ENCODE measurements at places on chromosomes 3 and 15. TPM values are rescaled to one million over a fixed set of nuclear protein-coding genes. Genes with fewer than 3 reads are reported as not detected.

The FETUB gene
- total RNA-seq: not detected

The MRPL3 gene
- 286 TPM for total RNA-seq

The CASR gene
- total RNA-seq: not detected

The GPR15 gene
- total RNA-seq: not detected

The ATXN7 gene
- 2.3 TPM for total RNA-seq

The PPIP5K1 gene
- total RNA-seq: 4.5 TPM

The SLC28A1 gene
- not detected for total RNA-seq

The TATDN2 gene
- 10.1 TPM for total RNA-seq

The GABRA5 gene
- total RNA-seq: 2.3 TPM

The ONECUT1 gene
- total RNA-seq: not detected

The RETNLB gene
- not detected for total RNA-seq

The NEK4 gene
- 27.3 TPM for total RNA-seq

The TLR9 gene
- total RNA-seq: not detected

The CDC25A gene
- 12.0 TPM for total RNA-seq

The MESP1 gene
- 4.7 TPM for total RNA-seq

The GPR171 gene
- total RNA-seq: not detected

The MLF1 gene
- total RNA-seq: 26.7 TPM

The TMEM40 gene
- total RNA-seq: not detected

The OR5H15 gene
- total RNA-seq: not detected

The AGTR1 gene
- total RNA-seq: 0.03 TPM

The UMPS gene
- 49.3 TPM for total RNA-seq

The NME9 gene
- 0.57 TPM for total RNA-seq

The IVD gene
- 50.4 TPM for total RNA-seq

The VEPH1 gene
- total RNA-seq: 79.0 TPM

The ST8SIA2 gene
- total RNA-seq: not detected

The ASB14 gene
- total RNA-seq: not detected

The TMCC1 gene
- total RNA-seq: 5.9 TPM

The DYNLT2B gene
- total RNA-seq: 5.6 TPM

The MAP1A gene
- 0.41 TPM for total RNA-seq

The CACNA2D2 gene
- total RNA-seq: 0.03 TPM

The CNTN4 gene
- total RNA-seq: 1.8 TPM

The LMAN1L gene
- total RNA-seq: not detected

The NDN gene
- total RNA-seq: 98.8 TPM

The RHCG gene
- not detected for total RNA-seq

The CLRN1 gene
- total RNA-seq: not detected

The LTF gene
- total RNA-seq: not detected

The ZNF385D gene
- total RNA-seq: 2.1 TPM

The RTP4 gene
- total RNA-seq: not detected

The LRRIQ4 gene
- total RNA-seq: not detected

The CCR9 gene
- not detected for total RNA-seq

The ACOX2 gene
- 2.0 TPM for total RNA-seq

The C2CD4A gene
- total RNA-seq: 5.7 TPM

The CEMIP gene
- total RNA-seq: not detected

The TTC21A gene
- total RNA-seq: 0.96 TPM
